ENCODE measurements at places on chromosomes 16 and 17.

DNA sequence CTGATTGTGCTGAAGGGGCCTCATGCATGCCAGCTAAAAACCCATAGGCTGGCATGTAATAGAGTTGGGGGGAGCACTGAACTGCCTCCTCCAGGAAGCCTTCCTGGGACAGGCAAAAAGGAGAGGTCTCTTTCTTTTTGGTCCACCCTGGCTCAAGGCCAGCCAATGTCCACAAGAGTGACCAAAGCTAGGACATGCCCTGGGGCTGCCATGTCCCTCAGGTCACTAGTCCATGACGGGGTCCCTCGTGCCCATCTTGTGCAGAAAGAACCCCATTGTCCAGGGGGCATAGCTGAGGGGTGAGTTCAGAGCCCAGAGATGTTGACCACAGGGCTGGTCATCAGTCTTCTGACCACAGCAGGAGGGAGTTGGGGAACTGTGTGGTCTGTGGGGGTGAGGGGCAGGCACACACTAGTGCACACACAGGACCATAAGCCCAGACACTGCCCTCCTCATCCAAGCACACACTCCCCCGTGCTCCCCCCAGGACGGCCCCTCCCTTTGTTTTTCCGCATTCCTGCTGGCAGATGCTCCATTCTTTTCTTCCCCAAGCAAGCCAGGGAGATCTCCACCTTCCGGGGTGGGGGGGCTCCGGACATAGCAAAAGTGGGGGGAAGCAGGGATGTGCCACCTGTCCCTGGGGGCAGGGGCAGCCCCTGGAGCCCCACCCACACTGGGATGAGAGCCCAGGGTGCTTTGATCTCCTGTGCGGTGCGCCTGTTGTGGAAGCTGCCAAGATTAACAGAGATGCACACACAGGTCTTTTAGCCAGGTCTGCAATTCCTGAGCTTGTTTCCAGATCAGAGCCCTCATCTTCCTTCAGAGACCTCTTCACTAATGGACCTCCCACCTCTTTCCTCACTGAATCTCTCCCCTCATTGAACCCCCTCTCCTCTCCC, 25.2 kb upstream of the PHB1 start:
- no peak for DNase-seq

DNA sequence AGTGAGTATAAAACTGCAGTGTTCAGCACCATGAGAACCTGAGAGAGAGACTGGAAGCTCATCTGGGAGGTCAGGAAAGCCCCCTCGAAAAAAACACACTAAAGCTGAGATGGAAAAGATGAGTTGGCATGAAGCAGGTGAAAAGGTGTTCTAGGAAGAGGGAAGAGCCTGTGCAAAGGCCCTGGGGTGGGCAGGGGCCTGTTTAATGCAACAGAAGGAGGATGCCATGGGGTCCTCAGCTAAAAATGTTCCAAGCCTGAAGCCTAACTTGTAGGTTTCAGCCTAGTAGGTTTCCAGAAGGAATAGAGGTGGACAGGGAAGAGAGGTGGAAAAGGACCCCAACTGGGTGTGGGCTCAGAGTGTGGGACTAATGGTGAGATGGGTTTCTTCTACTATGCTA, 242.3 kb upstream of the ZFHX3 start:
- DNase-seq, result no peak

DNA sequence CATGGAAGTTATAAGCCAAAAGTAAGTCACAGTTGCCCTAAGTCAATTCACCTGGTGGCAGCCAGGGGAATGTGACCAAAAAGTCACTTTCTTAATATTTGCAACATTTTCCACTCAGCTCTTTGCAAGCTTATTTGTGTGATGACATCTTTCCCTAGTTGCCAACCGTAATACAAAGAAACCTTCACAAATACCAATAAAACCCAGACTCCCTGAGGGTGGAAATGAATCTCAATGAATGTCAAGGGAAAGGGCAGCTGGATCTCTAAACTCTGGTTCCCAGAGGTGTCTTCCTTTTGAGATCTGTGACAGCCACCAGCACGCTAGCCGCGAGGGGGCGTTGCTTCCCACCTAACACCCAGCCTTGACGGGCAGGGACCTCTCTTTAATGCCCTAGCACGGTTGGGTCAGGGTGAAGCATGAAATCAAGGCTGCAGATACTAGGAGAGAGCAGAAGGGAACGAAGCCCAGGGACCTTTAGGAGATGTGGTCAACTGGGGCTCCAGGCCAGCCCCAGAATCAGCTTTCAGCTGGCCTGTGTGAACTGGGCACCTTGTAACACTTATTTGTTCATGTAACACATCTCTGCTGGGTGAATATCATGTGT, 82.2 kb downstream of the CMC2 start:
- peak; percentile 79 for DNase-seq

DNA sequence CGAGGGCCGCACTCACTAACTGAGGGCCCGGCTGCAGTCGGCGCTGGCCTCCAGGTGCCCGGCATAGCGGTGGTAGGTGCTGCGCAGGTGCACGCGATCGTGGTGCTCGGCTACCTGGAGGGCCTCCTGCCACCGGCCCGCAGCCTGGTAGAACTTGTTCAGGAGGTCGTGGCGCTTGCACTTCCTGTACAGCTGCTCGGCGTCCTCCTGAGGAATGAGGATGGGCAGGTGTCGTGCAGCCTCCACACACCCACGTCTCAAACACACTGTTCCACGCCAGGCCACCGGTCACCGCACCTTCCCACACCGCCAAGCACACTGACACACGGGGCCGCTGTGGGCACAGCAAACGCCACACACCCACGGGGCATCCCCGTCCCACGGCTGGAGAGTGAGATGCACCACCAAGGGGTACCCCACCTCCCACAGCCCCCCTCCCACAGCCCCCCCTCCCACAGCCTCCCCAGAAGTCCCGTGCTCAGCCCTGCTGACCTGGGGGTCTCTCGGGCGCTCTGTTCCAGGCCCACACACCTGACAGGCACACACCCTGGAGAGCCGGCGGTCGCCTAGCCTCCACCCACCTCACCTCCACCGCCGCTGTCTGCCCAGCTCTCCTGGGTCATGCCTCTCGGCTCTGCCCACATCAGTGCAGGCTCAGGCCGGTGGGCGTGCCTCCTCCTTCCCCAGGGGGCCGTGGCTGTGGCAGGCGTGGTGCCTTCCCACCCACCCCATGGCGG, 7.4 kb upstream of the TMEM204 start:
- DNase-seq, result no peak

GRCh38 chr16:27417047-27417671, 15.2 kb downstream of the IL21R start:
- DNase-seq, result peak; percentile 64

DNA sequence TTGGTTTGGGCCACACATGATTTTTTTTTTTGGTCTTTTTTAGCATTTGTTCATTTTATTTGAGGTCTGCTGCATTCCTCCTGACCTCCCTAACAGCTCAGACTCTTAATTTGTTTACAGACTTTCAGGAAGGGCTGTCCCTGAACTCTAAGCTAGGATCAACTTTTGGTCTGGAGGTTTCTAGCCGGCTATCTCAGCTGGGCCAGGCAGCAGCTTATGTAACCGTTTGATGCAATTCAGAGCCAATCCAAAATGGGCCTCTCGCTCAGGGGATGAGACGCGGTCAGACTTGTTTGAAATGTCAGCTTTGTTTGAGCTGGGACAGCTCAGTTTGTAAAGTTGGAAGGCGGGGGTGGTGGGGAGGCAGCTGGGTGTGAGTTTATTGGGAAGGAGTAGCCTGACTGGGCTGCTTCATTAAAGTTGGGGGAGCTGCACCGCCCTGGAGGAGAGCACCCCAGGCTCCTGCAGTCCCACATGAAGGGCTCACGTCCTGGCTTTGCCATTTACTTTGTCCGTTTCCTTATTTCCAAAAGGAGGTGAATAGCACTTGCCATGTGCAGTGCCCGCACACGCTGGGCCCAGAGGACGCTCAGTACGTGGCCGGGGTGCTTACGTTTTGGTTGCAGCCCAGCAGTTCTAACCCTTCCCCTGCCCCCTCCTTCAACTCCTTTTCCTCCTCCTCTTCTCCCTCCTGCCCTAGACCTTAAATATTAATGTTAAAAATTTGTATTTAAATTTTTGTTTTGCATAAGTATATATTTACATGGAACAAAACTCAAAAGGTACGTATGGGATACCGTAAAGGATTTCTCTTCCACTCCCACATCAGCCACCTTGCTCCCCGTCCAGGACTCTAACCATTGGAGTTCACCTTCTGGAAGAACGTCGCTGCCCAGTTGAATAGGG, 121.2 kb downstream of the SNX29 start:
- no peak for DNase-seq

GRCh38 chr17:27849474-27850185, 43.5 kb downstream of the LYRM9 start:
- DNase-seq, result no peak

GRCh38 chr16:66304151-66304550, 62.3 kb upstream of the CDH5 start:
- no peak for DNase-seq

DNA sequence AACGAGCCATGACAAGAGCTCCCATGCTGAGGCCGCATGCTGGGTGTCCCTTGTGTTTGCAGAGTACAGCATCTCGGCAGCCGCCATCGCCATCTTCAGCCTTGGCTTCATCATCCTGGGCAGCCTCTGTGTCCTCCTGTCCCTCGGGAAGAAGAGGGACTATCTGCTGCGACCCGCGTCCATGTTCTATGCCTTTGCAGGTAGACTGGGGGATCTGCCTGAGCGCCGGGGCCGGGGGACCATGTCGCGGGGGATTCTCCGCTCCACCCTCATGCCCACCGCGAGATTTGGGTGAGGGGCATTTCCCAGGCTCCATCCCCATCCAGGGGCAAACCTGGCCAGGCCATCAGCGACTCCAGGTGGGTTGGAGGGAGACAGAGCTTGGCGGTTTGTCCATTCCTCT, 10.7 kb downstream of the CACNG1 start:
- DNase-seq, result peak; percentile 39

GRCh38 chr16:727291-727977, 528 bp downstream of the HAGHL start:
- DNase-seq, result no peak

DNA sequence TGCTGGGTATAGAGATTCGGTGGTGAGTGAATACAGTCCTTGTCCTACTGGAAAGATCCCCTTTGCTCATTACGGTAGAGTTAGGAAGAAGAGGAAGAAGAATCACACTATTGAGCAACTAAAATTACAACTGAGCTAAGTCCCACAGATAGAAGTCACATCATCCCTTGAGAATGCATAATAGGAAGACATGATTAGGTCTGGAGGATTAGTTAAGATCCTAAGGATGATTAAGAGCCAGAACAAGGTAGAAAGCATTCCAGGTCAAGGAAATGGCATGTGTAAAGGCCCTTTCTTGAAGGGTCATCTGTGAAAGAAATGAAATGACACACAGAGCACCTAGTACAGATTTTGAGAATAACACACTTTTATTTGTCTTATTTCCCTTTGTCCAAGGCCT, 503.5 kb downstream of the HAPSTR1 start:
- no peak for DNase-seq

DNA sequence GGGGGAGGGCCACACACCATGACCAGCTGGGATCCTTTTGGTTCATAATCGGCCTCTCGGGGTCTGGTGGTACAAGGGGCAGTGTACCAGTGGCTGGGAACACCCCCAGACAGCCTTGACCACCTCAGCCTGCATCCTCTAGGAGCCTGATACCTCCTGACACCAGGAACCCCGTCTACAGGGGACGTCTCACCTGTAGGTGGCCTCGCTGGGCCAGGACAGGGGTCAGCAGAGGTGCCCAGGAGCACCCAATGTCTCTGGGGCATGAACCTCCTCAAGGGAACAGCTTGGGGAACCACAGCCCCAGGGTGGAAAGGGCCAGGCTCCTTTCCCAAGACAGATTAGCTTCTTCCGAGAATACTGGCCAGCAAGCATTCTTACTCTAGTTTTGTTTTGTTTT, 2.5 kb upstream of the METRNL start:
- DNase-seq, result no peak

DNA sequence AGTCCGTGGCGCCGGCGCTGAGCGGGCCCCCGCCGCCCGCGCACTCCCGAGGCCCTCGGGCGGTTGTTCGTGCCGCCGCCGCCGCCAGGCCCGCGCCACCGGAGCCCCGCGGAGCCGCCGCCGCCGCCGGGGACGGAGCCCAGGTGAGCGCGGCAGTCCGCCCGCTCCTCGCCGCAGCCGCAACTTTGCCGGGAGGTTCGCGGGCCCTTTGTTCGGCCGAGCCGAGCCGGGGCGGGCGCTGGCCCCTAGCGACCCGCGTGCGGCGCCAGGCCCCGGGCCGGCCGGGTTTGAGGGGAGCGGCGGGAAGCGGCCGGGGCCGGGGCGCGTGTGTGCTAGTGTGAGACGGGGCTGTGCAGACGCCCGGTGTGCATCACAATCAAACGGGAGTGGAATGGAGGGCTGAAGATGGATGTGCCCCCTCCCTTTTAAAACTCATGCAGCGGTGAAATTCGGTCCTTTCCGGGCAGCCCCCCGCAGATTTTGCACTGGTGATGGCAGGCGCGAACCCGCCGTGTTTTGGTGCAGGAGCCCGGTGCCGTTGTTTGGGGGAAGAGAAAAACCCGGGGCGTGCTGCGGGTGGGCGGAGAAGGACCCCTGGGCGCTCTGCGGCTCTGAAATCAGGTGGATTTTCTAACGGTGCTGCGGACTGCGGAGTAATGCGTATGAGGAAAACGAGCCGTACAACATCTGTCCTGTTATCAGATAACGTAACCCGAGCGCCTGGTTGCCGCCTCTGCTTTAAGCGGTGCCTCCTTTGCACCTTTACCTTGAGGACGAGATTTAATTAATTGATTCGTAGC, 823 bp downstream of the TNRC6C start:
- DNase-seq, result peak; percentile 68

DNA sequence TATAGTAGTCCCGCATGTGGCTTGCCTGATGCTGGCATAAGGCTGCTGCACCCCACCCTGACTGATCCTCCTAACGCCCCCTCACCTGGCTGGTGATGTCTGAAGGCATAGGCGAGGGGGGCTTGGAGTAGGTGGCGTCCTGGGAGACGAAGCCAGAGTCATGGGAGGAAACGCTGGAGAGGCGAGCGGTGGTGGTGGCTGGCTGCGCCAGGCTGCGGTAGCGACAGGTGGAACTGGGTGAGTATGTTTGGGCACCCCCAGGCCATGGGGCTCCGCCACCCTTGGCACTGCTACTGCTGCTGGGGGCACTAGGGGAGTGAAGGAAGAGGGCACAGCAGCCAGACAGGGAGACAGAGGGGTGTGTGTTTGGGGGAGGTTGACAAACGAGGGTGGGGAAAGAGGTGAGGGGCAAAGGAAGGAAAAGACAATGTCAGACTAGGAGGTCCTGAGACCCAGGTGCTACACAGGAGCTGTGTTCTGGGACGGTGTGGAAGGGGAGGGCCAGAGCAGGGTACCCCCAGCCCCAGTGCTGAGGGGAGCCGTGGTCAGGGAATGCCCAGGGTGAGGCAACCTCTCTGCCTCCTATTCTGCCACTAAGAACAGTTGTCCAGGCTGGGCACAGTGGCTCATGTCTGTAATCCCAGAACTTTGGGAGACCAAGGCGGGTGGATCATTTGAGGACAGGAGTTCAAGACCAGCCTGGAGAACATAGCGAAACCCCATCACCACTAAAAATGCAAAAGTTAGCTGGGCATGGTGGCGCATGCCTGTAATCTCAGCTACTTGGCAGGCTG, 11.4 kb downstream of the MTSS2 start:
- DNase-seq, result no peak

- no peak for DNase-seq
These were observed 469.6 kb downstream of the SOX9 start for GRCh38 chr17:72590382-72590781.

DNA sequence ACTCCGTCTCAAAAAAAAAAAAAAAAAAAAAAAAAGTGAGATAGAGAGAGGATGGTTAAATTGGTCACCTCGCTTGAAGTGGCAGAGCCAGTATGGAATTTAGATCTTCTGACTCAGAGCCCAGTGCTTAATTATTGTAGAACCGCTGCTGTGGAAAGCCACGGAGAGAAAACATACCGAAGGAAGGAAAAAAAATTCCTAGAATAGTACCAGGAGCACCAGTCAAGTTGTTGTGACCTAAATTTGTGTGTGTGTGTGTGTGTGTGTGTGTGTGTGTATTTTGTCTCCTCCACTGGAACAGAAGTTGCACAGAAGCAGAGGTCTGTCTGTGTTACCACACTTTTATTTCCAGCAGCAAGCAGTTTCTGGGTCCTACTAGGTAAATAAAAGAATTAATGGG, 10.6 kb upstream of the NUP85 start:
- no peak for DNase-seq
